Stimulated activated CD4-positive, alpha-beta T cell treated with anti-CD3 and anti-CD28 coated beads, Interleukin-4, amount 100 ng/mL, for 4 hours (primary cell): ENCODE measurements at places on chromosomes 3 and 15.

DNA sequence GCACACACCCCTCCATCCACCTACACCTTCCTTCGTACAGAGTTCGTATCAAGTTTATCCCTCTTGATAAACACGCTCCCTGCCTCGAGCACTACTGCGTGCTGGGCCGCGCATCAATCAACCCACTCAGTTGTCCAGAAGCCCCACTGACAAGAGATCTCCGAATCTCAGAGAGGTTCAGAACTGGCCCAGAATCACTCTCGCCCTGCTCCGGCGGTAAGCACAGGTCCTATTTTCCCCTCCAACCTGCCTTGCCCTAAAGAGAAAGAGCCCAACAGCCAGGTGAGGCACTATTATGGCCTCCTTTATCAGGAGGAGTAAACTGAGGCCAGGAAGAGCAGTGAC, 494 bp upstream of the NISCH start:
- no peak for DNase-seq

DNA sequence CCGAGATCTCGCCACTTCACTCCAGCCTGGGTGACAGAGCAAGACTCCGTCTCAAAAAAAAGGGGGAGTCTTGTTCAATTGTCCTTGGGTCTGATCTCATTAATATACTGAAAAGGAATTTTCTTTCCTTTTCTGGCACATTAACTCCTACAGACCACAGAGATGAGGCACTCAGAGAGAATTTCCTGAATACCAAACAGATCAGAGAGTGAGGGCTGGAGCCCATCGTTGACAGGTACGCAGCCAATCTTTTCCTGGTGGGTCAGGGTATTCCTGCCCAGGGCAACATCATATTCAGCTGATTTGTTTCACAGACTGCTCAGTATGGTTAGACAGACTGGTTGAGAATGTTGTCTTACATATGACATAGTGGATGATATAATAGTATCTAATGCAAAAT, 82.8 kb upstream of the TNFSF10 start:
- no peak for DNase-seq

DNA sequence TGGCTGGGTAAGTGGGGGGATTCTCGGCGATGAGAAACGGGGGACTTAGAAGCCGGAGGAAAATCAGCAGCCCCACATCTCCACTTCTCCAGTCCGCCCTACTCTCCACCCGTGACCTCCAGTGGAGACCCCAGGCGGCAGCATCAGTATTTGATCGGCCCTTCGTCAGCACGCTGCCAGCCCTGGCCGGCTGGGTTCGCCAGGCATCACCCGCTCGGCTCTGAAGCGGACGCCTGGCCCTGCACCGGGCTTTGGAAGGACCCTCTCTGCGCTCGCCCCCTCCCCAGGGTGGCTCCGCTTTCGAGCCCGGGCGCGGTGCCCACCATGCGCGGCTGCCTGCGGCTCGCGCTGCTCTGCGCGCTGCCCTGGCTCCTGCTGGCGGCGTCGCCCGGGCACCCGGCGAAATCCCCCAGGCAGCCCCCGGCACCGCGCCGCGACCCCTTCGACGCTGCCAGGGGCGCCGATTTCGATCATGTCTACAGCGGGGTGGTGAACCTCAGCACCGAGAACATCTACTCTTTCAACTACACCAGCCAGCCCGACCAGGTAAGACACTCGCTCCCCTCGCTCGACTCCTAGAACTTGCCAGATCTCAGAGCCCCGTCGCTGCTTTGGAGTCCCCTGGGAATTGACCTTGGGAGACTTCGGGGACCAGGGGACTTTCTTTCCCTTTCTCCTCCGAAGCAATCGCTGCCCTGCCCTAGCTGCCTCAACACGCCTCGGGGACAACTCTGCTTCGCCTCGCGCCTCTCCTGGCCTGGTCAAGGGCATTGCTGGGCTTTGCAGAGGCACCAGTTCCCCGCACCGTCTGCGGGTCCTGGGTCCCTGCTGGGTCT, 561 bp downstream of the SIDT1 start:
- DNase-seq, result peak; percentile 37

GRCh38 chr15:96316953-96317629, 13.4 kb upstream of the NR2F2 start:
- no peak for DNase-seq

- no peak for DNase-seq
Observed at GRCh38 chr3:194103505-194103904, 32.4 kb upstream of the HES1 start.

DNA sequence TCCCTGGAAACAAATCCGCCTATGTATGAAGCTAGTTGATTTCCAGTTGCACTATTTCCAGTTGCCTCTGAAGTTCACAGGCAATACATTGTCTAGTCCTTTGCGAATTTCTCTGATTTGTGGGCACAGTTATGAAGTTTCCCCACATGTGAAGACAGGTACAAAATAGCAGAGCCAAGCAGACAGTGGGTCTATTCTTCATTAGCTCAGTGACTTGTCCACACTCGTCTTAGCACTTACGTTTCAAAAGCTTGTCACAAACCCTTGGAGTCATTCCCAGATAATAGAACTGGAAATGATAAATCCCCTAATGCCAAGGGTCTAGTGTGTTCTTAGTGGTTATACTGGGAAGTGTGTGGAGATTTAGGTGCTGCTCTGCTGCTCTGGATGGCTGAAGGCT, 14.5 kb downstream of the SRPRB start:
- DNase-seq, result no peak

- no peak for DNase-seq
Observed at GRCh38 chr3:132225664-132226063, 91.5 kb upstream of the ACP3 start.

DNA sequence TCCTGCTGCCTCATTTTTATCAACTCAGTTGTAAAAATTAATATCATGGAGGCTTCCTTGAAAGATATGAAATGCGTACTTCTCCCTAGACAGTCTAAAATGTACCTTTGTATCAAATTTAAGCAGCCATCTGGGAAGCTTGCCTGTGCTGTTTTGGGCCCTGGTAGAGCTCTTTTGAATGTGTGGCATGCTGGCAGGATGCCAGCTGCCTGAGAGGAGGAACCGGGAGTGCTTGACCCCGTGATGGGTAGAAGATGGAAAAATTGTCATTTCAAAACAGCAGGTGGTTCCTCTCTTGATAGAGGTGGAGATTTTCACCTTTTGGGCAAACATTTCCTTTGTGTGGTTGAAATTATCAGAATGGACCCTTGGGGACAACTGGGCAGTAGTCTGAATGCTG, 245.3 kb downstream of the RPLP1 start:
- DNase-seq, result no peak

DNA sequence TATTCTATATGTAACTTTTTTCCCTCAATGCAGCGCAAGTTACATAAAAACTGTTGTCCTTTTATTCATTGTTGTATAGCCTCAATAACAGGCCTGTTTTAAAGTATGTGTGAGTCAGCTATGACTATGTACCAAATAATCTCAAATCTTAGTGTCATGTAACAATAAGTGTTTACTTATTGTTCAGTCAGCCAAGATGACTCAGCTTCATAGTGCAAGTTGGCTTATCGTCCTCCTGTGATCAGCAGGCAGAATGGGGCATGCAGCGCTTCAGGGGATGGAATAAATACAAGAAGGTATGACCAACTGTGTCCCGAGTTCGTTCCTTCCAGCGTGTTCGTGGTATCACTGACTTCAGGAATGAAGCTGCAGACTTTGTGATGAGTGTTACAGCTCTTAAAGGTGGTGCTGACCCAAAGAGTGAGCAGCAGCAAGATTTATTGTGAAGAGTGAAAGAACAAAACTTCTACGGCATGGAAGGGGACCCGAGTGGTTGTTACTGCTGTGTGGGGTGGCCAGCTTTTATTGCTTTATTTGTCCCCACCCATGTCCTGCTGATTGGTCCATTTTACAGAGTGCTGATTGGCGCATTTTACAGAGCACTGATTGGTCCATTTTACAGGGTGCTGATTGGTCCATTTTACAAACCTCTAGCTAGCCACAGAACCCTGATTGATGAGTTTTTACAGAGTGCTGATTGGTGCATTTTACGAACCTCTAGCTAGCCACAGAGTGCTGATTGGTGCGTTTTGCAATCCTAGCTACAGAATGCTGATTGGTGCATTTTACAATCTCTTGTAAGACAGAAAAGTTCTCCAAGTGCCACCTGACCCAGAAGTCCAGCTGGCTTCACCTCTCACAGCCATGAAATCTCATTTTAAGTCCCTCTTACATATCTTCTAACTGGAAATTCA, 1016.0 kb downstream of the MCTP2 start:
- no peak for DNase-seq

DNA sequence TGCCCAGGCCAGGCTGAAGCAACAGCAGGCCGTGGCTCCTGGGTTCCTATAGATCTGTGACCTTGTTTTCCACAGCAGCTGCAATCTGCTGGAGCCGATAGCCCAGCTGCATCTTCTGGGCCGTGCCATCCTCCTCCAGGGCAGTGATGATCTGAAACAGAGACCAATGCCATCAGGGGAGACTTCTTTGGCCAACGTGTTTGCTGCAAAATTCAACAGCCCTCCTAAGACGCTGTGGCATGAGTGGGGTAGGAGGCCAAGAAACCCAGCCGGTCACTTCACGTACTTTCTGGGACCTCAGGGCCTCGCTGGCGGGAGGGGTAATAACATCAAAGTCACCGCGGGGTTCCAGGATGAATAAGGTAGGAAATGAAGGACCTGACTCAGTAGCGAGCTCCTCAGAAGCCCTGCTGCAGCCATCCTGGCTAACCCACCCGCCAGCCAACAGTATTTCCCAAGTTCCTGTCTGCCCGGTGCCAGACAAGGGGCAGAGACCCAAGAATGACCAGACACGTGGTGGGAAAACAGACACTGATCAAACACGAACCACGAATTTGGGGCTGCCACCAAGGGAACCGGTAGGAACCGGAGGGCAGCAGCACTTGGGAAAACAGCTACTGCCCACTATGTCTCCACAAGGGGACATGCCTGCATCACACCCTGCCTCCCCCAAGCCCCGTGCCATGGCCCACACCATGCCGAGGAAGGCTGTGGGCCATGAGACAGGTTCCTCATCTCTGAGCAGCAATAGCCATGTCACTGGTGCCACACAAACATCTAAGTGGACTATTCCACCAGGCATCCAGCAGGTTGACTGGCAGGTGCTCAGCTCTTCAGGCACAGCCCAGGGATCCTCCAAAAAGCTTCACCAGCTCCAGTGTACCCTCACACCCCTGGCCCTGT, 25.2 kb downstream of the PLXNB1 start:
- DNase-seq, result no peak

- DNase-seq, result no peak
Observed at GRCh38 chr3:44939581-44940036, 36.4 kb downstream of the ZDHHC3 start.

DNA sequence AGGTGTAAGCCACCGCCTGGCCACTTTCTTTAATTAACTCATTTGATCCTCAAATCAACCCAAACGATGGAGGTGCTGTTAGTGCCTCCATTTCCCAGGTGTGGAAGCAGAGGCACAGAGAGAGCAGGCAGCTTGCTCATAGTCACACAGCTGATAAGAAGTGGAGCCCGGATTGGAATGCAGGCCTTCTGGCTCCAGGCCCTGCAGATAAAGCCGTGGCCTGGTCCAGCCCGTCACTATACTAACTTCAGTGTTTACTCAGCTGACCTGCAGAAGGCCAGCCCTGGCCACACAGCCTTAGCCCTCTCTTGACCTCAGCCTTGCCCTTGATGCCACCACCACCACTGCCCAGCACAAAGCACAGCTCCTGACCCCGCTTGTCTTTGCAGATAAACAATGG, 116.7 kb downstream of the NUP210 start:
- DNase-seq, result no peak

- DNase-seq, result peak; percentile 24
Observed at GRCh38 chr15:56491110-56491722, 26.3 kb upstream of the MNS1 start.

GRCh38 chr15:42591238-42591934, 16.0 kb downstream of the STARD9 start:
- no peak for DNase-seq

GRCh38 chr15:37574985-37575384, 359.5 kb upstream of the TMCO5A start:
- no peak for DNase-seq

- no peak for DNase-seq
Observed at GRCh38 chr15:34434627-34435305, 2.8 kb downstream of the GOLGA8A start.

- DNase-seq, result no peak
Observed at GRCh38 chr15:35040339-35041255, 44.5 kb downstream of the NANOGP8 start.

DNA sequence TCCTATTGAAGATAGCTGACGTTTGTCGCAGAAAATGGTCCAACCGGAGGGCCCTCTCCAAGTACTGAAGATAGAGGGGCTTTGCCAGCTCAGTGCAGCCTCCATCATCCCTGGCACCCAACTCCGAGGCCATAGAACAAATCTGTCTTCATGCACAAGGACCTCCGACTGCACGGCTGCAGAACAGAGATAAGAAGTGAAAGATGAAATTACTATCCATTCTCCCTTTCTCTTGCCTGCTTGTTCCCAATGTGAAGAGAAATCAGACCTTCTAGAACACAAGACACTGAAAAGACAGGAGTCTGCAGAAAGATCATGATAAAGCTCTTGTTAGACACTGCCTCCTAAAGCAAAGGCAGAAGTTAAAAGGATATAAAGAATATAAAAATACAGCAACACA, 19.9 kb downstream of the INO80 start:
- DNase-seq, result no peak

DNA sequence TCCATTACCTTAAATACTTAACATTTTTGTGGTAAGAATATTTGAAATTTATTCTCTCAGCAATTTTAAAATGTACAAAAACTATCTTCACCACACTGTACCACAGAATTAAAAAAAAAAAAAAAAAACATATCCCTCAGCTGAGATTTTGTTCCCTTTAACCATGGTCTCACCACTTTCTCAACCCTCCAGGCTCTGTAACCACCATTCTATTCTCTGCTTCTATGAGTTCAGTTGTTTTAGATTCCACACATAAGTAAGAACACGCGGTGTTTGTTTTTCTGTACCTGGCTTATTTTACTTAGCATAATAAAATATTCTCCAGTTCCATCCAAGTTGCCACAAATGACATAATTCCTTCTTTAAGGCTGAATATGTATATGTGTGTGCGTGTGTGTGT, 41.5 kb downstream of the CSNK1G1 start:
- no peak for DNase-seq

GRCh38 chr15:96102631-96103030, 227.9 kb upstream of the NR2F2 start:
- DNase-seq, result no peak
